ENCODE measurements at places on chromosomes 13 and 19.

DNA sequence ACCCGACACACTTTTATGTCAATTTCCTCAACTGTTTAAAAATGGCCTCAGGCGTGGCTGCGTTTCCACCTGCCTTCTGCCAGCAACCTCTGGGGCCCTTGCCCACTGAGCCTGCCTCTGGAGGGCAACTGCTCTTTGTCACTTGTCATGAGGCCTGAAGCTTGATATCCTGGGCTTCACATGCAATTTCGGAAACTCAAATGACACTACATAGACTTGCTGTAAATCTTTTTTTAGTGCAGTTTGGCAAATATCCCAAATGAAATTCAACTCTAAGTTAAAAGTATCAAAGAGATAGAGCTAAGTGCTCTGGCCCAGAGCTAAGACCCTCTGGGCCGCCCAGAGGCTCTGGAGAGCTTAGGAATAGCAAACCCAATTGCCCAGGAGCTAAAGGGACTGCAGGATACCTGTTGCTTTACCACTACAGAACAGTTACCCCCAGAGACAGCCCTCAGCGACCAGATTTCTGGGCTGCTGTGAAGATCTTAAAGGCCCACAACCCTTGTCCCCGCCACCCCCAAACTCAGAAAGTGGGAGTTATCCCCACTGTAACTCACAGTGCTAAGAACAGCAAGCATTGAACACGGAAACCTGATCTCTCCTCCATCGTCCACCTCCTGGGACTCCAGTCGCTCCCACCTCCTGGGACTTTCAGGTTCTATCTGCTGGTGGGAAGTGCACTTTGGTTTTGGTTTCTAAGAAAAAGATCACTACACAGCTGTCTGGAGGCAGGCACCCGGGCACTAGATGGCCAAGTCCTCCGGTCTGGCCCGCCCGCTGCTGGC lies 19.4 kb downstream of the GJA3 start:
- no peak for DNase-seq

- DNase-seq: no peak
Observed at GRCh38 chr13:70311191-70311590, 202.9 kb upstream of the KLHL1 start.

- DNase-seq: no peak
Observed at GRCh38 chr13:24223341-24224231, 63.1 kb downstream of the SPATA13 start.

DNA sequence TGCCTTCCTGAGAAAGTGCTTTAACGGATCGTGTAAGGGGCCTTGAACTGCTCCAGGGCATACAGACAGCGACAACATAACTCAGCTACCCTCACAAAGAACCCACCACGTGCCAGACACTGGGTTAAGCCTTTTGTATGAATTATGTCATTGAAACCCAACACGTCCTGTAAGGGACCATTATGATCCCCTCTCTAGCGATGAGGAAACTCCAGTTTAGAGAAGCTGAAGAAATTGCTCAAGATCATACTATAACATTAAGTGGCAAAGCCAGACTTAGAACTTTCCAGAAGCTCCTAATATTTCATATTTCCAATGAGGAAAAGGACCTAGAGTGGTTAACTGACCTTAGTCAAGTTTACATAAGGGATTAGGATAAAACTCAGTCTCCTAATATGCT lies 57.0 kb upstream of the RAP2A start:
- DNase-seq: no peak

DNA sequence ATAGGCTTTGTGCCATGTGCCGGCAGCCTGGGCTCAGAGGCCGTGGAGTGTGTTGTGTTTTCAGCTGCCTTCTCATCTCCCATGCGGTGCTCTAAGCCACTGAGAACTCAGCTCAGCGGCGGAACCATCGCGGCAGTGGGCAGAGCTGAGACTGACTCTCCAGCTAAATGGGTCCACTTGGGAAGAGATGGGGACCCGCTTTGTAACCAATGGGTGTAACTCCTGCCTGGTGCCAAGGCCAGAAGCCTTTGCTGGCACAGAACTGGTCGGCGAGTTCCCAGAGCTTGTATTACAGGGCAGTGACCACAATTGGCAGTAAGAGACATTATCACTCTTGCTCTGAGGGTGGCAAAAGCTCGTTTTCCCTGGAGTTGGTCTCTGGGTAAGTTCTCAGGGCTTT lies 183.0 kb downstream of the STK24 start:
- no peak for DNase-seq

- peak; percentile 77 for DNase-seq
Observed at GRCh38 chr19:16586991-16587832, 15.0 kb upstream of the SLC35E1 start.

DNA sequence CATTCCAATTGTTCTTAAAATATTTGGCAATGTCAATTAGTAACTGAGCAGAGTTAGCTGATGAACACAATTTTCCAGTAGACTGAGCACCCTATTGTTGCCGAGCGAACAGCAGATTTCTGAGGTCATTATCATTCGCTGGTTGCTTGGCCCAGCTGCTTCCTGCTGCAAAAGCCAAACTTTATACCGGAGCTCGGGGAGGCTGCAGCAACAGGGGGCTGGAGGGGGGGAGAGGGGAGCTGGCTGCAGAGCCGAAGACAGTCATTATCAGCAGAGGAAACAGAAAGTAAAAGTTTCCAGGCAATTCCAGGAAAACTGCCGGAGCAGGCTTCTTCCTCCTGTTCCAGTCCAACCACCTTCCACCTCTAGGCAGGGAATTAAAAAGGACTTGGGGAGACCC lies 77.9 kb downstream of the ZNF536 start:
- no peak for DNase-seq

GRCh38 chr13:48896312-48896711 lies 79.4 kb upstream of the FNDC3A start:
- no peak for DNase-seq

- peak; percentile 33 for DNase-seq
Observed at GRCh38 chr13:20475927-20476691, 49.5 kb downstream of the CRYL1 start.

- no peak for DNase-seq
Observed at GRCh38 chr13:113171250-113172125, 13.0 kb downstream of the PROZ start.

GRCh38 chr19:51103926-51104341 lies 4.3 kb downstream of the CTU1 start:
- no peak for DNase-seq

DNA sequence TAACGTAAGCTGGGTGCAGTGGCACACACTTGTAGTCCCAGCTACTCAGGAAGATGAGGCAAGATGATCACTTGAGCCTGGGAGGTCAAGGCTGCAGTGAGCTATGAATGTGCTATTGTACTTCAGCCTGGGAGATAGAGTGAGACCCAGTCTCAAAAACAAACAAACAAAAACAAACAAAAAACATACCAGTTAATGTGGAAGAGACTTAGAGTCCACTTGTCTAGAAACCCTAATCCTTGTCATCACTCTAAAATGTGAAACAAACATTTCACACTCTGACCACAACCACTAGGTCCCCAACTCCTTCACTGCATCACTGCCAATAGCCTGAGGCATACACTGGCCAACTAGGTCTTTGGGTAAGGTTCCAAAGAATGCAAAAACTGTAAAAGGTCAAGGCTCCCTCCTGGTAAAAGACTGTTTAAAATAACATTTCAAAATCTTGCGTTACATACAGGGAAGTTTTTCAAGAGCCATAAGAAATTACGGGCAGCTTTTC lies 28.6 kb upstream of the CYP2B6 start:
- no peak for DNase-seq

DNA sequence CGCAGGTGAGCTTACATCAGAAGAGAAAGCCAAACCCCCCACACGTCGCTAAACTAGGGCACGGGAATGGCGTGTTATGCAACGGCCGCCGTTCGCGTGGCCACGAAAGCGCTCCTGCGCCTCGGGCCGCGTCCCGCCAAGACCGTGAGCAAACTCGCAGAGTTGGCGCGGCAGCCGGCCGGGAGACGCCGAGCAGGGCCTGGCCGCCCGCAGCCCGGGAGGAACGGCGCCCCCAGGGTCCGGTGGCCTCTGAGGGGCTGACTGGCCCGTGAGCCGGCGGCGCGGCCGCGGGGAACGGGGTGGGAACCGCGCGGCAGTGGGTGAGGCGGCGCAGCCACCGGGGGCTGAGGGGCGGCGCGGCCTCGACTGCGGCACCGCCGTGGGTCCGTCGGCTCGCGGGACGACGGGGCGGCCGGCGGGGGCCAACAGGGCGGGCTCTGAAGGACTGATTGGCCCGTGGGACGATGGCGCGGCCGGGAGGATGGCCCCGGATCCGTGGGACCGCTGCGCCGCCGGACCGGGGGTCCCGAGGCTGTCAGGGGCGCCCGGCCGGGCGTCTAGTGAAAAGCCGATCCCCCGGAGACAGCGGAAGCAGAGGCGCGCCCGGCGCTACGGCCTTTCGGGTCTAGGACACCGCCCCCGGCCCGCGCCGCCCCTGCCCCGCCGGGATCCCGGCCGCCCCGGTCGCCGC lies 903 bp downstream of the LATS2 start:
- DNase-seq: no peak

GRCh38 chr19:12965017-12965811 lies 4.2 kb upstream of the DAND5 start:
- peak; percentile 80 for DNase-seq

DNA sequence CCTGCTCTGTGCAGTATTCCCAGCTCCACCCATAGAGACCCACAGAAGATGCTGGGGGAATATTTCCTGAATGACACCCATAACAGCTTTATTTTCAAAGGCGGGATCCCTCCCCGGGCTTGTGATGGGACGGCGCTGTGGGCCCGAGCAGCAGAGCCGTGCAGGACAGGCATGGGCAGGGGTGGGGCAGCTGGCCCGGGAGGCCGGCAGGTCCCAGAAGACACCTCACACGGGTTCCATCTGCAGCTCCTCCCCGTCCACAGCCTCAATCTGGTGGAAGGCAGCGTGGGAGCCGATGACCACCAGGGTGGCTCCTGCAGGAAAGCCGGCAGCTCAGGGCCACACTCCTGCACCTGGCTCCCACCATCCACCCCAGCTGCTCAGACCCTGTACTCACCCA lies 2.5 kb downstream of the RABAC1 start:
- no peak for DNase-seq

DNA sequence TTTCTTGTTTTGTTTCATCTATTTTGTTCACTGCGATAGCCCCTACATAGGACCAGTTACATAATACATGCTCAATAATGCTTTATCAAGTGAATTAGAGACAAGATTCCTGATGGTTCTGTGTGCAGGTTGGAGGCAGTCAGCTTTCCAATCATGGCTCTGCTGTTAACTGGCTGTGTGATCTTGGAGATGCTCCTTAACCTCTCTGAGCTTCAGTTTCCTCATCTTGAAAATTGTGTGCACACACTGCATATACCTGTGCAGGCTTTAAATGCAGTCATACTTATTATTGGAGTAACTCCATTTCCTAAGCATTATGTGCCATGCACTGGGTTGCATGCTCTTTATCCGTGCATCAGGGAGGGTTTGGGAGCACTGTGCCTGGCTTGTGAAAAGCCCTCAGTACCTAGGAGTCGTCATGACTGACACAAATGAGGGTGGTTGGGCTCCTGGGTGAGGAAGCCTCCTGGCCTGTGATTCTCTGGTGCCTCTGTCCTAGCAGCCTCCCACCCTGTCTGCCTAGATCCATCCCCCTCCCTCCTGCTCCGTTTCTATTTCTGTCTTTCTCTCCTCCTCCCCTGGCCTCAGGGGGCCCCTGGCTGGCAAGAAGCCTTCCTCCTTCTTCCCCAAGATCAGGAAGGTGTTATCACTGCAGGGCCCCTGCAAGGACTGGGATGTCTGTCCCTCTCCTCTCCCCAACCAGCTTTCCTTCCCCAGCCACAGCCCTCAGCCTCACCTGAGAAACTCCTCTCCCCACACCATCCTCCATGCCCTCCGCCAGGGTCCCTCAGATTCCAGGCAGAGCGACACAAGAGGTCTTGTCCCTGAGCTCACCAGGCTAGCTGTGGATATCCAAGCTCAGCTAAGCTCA lies 8.7 kb downstream of the IFNL1 start:
- no peak for DNase-seq

DNA sequence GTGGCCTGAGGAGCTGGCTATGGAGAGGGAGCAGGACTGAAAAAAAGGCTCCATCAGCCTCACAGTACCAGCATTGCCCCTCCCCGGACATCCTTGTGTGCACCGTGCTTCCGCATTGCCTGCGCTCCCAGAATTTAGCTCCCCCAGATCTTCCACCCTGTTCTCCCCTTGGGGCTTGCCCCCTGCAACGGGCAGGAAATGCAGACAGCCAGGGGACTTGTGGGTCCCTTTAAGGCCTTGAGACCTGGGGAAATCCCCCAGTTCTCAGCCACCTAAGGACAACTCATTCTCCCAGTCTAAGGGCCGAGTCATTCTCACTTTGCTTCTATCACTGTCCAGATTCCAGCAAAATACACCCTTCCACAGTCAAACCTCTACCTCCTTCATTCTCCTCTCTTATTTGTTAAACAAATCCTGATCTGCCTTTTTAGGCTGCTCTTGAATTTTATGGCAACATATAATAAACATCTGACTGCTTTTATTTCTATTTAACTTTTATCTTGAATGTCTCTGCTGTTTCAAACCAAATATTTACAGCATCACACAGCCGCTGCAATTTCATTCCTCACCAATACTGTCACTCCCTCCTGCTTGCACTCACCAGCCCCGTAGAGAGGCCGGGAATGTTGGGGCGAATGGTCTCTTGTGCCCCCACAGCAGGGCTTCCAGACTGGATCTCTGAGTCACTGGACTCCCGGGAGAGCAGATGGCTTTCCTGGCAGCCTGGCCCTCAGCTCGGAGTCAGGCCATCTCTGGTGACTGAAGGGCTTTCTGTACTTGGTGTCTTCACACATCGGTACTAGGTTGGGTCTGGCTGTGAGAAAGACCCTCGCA lies 221.9 kb downstream of the TSHZ3 start:
- DNase-seq: no peak

DNA sequence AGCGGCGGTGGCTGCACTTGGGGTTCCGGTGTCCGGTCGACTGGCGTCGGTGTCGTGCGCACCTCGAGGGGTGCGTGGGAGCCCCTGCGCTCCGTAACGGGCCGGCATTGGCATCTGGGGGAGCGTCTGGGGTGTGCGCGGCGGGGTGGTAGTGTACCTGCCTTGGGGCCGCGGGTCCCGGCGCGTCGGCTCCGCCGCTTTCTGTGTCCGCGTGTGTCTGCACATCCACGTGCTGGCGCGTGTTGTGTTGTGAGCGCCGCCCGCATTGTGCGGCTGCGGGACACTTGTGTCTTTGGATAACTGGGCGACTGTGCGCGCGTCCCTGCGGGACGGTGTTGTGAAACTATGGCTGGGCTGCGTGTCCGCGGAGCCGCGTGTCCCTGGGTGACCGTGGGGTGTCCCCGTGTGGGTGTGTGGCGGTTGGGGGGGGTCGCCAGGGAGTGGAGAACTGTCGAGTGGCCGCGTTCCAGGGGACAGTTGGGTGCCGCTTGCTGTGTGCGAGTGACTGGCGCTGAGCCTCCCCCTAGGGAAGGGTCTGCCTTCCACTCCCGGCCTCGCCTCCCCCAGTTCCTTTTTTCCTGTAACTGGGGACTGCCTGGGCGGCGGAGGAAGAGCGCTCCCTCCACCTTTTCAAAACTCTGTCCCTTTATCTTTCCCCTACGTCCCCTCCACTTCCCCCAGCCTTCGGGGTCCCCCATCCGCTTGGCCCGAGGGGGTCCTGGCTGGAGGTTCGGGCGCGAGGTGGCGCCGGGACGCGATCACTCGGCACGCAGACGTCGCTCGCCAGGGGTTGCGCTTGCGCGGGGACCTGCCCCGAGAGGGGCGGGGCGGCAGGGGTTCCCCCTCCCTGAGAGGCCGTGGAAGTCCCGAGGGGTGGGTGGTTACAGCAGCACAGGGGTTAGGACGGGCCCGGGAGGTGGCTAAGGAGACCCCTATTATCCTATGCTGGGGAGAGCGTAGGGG lies 5.7 kb upstream of the NFIC start:
- DNase-seq: peak; percentile 77

All from activated CD4-positive, alpha-beta T cell treated with anti-CD3 and anti-CD28 coated beads, Interleukin-2, amount 50 U/mL, for 4 hours (primary cell).